ENCODE measurements at places on chromosomes 11 and 22. TPM values are rescaled to one million over a fixed set of nuclear protein-coding genes. Genes with fewer than 3 reads are reported as not detected.

The PLAAT2 gene
- not detected for total RNA-seq

The PHRF1 gene
- total RNA-seq: 17.9 TPM

The NTM gene
- total RNA-seq: 3.1 TPM

The VSIG10L2 gene
- total RNA-seq: 0.09 TPM

The RHBDD3 gene
- 13.0 TPM for total RNA-seq

The ZNF214 gene
- total RNA-seq: 19.6 TPM

The LARGE1 gene
- total RNA-seq: 11.2 TPM

The MS4A2 gene
- total RNA-seq: not detected

The ANGPTL5 gene
- 0.63 TPM for total RNA-seq

The TRIM22 gene
- 151 TPM for total RNA-seq

The ARHGAP20 gene
- total RNA-seq: 2.3 TPM

The CD248 gene
- total RNA-seq: 168 TPM

The KRTAP5-7 gene
- total RNA-seq: not detected

The HBB gene
- total RNA-seq: not detected

The MMP13 gene
- not detected for total RNA-seq

The KRTAP5-8 gene
- not detected for total RNA-seq

The UBQLNL gene
- total RNA-seq: 0.17 TPM

The OLFML1 gene
- 16.4 TPM for total RNA-seq

The PANX2 gene
- total RNA-seq: 0.52 TPM

The MYO7A gene
- total RNA-seq: 0.09 TPM

The KDM4D gene
- 0.09 TPM for total RNA-seq

The SLC37A2 gene
- 1.6 TPM for total RNA-seq

The SLC22A9 gene
- total RNA-seq: not detected

The BTBD18 gene
- total RNA-seq: not detected

The FAR1 gene
- total RNA-seq: 30.7 TPM

The UBTFL1 gene
- not detected for total RNA-seq

The OR8A1 gene
- not detected for total RNA-seq

The NDUFS8 gene
- 107 TPM for total RNA-seq

The KCNJ1 gene
- under 0.01 TPM for total RNA-seq

The IGSF9B gene
- total RNA-seq: 0.79 TPM

The SLC29A2 gene
- 0.17 TPM for total RNA-seq

The MS4A10 gene
- not detected for total RNA-seq

The OR51E2 gene
- not detected for total RNA-seq

The KRTAP5-4 gene
- total RNA-seq: not detected

The TMPRSS6 gene
- total RNA-seq: not detected

The CCDC87 gene
- total RNA-seq: 0.32 TPM

All from bronchial smooth muscle cell (primary cell).